ENCODE measurements at places on chromosomes 7 and 10.
A peak's percentile ranks its signal among the peaks of the same experiment; 100 is the strongest.

DNA sequence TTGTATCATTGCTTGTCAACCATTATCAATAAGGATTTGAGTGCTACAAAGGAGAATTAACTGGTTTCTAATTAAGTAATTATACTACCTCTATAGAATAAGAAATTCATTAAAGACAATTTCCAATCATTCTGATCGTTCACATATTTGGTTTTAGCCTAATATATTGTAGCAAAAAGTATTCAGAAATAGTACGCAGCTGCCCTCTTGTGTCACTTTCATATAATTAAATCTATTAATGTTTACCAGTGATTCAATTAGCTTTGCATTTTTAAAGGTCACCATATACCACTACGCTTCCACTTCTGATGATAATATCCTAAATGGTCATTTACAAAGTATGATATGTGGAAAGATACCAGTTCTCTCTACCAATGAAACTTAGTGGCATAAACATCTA lies 128.3 kb downstream of the NEBL start:
- DNase-seq = no peak

DNA sequence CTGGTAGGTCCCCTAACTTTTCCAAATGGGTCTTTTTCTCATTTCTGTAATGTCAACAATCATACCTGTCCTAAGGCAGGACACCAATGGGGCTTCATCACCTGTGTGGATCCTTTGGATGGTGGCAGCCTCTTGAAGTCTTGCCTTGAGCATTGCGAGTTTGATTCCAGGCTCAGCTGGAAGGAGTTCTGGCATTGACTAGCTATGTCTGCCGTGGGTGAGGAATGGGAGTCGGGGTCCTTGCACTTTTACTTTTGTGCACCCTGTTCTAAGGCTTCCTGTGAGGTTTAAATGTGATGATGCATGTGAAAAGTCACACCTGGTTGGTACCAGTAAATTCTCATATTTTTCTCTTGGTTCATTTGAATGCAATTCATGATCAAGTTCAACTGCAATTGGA lies 55.9 kb upstream of the CTBP2 start:
- no peak for DNase-seq

- no peak for DNase-seq
These were observed 3.5 kb downstream of the CTBP2 start for GRCh38 chr10:125156739-125157480.

GRCh38 chr7:11436773-11437524 lies 395.0 kb downstream of the THSD7A start:
- no peak for DNase-seq

DNA sequence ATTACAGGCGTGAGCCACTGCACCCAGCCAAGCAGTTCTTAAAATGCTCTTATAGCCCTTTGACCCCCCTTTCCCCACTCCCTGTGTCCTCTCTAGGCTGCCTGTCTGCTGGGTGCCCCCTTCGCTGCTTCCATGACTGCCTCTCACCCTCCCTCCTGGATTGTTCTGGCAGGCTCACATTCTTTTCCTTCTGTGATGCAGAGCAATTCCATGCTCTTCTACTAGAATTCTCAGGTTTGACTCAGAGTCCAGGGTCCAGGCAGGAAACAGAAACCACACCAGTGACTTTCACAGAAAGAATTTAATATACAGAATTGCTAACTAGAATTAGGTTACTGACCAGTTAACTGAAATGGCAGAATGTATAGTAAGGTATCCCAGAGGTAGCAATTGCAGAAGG lies 244.8 kb downstream of the BAMBI start:
- no peak for DNase-seq

DNA sequence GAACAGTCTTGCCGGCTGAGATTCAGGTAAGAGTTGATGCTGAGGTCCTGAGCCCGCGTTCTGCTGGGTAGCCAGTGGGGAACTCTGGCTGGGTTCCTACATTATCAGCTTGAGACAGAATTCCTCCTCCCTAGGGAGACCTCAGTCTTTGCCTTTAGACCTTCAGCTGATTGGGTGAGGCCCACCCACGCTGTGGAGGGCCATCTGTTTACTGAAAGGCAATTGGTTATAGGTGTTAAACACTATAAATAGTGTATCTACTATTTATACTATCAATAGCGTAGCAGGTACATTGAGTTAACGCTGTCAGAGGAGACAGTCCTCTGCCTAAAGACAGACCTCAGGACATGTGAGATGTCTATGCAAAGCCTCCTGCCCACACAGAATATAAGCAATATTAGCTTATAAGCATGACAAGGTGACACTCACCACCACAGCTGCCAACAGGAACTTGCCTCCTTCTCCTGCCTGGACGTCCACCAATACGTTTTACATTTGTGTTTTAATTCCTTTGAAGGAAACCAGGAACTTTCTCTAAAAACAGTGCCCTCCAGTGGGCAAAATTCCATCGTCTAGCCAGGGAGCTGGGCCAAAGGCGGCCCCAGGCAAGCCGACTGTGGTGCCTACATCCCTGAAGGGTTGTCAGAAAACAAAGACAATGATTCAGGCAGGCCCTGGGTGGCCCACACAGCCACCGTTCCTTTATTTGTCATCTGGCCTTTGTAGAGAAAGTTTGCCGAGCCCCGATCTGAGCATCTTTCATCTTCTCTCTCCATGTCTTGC lies 58.8 kb downstream of the INSIG1 start:
- no peak for DNase-seq

GRCh38 chr10:46092524-46093081 lies 46.5 kb upstream of the MSMB start:
- peak; percentile 41 for DNase-seq

DNA sequence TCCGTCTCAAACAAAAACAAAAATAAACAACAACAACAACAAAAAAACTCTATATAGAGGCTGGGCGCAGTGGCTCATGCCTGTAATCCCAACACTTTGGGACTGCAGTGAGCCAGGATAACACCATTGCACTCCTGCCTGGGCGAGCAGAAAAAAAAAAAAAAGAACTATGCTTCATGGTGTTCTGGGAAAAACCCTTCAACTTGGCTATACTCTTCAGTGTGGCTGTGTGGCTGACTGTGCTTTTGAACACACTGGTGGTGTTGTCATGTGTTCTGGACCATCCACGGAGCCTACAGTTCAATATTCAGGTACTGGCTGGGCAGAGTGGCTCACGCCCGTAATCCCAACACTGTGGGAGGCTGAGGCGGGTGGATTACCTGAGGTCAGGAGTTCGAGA lies 26.5 kb downstream of the SNX8 start:
- no peak for DNase-seq

GRCh38 chr7:70446448-70447143 lies 685.3 kb upstream of the GALNT17 start:
- DNase-seq = no peak

GRCh38 chr10:71985542-71986250 lies 21.5 kb downstream of the CHST3 start:
- DNase-seq = peak; percentile 27

GRCh38 chr10:69655868-69656555 lies 26.0 kb downstream of the FAM241B start:
- DNase-seq = no peak

GRCh38 chr7:145848691-145849090 lies 267.9 kb upstream of the CNTNAP2 start:
- no peak for DNase-seq

DNA sequence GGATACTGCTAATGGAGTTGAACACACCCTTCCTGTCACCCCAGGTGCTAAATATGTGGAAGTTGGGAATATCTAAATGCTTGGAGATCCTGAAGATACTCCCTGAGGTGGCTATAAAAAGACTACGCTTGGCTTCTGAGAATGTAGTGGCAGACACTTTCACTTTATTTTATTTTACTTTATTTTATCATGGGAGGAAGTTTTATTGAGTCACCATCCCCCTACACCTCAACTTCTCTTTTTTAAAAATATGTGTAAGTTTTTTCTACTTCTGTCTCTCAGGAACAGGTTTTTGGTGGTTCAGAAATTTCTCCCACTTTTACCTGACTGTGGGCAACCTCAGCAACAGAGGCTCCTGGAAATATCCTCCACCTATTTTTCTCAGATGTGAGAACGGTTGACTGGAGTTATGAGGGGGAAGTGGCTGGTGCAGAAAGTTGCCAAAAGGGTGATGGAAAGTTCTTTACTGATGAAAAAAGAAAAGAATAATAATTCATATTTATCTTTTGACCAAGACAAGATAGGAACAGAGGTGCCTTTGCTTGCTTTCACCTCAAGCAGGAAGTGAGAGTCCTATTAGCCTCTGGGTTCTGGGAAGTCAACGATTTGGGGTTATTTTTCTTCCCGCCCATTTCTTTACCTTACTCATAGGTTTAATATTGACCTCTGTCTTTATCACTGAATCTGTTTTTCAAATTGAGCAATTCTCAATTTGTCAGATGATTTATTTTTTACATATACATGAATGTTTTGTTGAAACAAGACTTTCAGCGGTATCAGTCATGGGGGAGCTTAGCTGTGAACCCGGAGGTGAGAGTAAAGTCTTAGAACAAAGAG lies 103.6 kb downstream of the AHR start:
- DNase-seq = no peak

- DNase-seq = no peak
These were observed 38.8 kb upstream of the PDZD8 start for GRCh38 chr10:117413928-117414618.

DNA sequence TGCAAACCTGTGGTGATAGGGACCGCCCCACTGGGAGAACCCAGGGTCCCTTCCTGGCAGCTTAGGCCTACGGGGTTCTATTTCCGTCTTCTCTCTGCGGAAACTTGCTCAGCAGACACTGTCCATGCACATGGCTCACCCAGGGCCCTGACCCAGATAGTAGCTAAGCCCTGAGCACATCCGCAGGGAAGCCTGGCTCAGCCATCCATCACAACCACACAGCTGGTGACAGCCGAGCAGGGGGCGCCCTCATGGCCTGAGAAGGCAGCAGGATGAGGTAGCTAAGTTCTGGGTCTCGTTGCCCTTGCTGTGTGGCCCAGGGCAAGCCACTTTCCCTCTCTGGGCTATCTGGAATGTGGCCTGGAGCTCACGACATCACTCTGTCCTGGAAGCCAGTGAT lies 23.3 kb downstream of the NPTX2 start:
- no peak for DNase-seq

GRCh38 chr10:87664276-87664701 lies 4.6 kb downstream of the PAPSS2 start:
- DNase-seq = no peak

- no peak for DNase-seq
These were observed 95.3 kb downstream of the SEM1 start for GRCh38 chr7:96614154-96614867.

- no peak for DNase-seq
These were observed 63.7 kb downstream of the ARHGAP12 start for GRCh38 chr10:31864834-31865518.

DNA sequence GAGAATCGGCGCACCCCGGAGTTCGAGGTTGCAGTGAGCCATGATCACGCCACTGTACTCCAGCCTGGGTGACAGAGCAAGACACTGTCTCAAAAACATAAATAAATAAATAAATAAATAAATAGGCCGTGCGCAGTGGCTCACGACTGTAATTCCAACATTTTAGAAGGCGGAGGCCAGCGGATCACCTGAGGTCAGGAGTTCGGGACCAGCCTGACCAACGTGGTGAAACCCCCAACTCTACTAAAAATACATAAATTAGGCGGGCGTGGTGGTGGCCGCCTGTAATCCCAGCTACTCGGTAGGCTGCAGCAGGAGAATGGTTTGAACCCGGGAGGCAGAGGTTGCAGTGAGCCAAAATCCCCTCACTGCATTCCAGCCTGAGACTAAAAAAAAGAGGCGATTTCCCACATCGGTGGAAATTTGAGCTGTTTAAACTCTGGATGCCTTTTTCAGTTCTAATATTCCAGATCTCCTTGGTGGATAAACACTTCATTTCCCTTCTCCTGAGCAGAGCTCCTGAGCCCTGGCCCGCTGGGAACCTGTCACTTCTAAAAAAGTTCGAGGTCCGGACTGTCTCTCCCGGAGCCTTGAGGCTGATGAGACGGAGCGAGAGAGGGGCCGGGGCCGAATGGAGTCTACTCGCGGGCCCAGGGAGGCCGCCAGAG lies 2.0 kb upstream of the NFKB2 start:
- DNase-seq = no peak

DNA sequence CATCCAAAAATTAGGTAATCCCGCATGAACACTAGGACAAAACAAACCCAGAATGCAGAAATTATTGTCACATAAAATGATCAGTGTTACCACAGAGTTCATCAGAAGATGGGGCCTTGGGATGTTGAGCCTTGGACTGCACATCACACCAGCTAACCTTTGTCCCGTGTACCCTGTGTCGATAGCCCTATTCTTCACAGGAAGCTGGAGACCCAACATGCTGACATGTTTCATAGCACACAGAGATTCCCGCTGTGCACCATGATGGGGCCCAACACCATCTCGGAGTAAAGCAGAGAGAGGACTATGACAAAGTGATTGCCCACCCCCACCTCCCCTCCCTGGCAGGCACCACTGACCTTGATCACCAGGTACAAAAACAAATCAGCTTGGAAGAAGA lies 4.5 kb downstream of the PTPRN2 start:
- no peak for DNase-seq

- no peak for DNase-seq
These were observed 39.0 kb downstream of the CABCOCO1 start for GRCh38 chr10:61701706-61702105.

DNA sequence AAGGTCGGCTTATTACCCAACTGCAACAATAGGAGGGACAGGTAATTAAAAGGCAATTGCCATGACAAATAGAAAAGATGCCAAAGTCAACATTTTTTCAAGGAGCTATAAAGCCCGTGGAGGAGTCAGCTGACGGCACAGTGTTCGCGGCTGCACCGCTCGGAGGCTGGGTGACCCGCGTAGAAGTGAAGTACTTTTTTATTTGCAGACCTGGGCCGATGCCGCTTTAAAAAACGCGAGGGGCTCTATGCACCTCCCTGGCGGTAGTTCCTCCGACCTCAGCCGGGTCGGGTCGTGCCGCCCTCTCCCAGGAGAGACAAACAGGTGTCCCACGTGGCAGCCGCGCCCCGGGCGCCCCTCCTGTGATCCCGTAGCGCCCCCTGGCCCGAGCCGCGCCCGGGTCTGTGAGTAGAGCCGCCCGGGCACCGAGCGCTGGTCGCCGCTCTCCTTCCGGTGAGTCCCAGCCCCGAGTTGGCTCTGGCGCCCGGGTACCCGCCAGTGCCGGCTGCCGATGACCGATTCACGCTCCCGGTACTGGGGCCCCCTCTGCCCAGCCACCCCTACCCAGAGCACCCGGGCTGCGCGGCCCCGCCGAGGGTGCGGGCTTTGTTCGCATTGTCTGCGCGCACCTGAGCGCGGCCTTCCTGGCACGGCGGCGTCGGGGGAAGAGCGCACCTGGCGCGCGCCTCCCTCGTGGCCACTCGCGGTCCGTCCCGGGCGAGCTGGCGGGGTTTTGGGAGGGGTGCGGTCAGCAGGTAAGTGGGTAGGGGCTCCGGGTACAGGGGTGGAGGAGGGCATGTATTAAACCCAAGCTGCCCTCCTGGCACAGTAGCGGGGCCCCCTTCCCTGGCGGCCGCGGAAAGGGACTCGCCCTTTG lies at the start of gene VWA2:
Gene VWA2, plus strand, starts transcription at position 138 of the 877 bp plus-strand sequence. CDS start 9,460 bp downstream, outside the sequence.
- no peak for DNase-seq

Measured in T-helper 1 cell (primary cell).